ENCODE measurements at places on chromosomes 4 and X.

DNA sequence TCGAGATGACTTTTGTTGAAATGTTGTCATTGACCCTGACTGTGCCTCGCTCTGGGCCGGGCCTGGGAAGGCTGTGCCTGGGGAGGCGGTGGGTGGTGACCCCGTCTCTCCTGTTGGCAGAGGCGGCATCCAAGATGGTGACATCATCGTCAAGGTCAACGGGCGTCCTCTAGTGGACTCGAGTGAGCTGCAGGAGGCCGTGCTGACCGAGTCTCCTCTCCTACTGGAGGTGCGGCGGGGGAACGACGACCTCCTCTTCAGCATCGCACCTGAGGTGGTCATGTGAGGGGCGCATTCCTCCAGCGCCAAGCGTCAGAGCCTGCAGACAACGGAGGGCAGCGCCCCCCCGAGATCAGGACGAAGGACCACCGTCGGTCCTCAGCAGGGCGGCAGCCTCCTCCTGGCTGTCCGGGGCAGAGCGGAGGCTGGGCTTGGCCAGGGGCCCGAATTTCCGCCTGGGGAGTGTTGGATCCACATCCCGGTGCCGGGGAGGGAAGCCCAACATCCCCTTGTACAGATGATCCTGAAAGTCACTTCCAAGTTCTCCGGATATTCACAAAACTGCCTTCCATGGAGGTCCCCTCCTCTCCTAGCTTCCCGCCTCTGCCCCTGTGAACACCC, 36.4 kb downstream of the HTRA3 start:
- no peak for DNase-seq

DNA sequence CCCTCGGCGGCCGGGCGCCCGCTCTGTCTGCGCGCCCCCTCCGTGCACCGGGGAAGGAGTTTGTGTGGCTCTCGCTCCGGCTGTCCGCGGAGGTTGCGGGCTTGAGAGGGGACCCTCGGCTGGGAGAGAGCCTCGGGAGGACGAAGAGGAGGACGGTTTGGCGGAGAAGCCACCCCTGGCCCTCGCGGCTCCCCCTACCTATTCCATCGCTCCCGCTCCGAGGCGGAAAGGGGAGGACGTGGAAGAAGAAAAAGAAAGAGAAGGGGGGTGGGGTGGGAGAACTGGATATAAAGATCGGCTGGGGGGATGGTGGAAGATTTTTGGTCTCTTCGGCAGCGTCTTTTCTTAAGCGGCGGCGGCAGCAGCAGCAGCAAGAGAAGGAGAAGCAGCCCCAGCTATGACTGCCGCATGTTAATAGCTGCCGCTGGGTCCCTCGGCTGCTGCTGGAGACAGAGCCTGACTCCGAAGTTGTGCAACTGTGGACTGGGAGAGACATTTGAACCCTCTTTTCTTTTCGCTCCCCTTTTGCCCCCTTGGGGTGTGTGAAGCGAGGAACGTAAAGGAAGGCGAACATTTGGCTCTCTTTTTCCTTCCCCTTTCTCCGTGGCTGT, 895 bp downstream of the ADGRL3 start:
- DNase-seq, result peak; percentile 65

GRCh38 chrX:130071611-130072344, 38.5 kb downstream of the ELF4 start:
- DNase-seq, result no peak

- DNase-seq, result no peak
These were observed 62.2 kb downstream of the RELL1 start for GRCh38 chr4:37623940-37624339.

DNA sequence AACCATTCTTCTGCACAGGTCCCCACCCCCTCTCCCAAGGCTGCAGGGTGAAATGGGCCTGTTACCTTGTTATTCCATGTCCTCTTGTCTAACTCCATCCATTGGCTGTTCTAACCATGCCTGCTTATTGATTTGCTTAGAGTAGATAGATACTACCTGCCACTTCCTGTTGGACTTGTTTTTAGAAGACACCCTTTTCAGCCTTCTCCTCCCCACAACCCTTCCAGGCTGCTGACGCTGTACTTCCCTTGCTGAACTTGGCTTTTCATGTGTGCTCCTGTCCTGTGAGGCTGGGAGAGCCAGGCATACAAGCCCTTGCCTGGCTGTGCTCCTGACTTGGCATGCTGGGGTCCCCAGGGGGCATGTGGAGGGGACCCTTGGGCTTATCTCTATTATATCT, 81.9 kb downstream of the AASDH start:
- DNase-seq, result no peak

- DNase-seq, result no peak
These were observed 49.9 kb upstream of the XIAP start for GRCh38 chrX:123809854-123810375.

- no peak for DNase-seq
These were observed 141.1 kb upstream of the NDST3 start for GRCh38 chr4:117893207-117893606.

DNA sequence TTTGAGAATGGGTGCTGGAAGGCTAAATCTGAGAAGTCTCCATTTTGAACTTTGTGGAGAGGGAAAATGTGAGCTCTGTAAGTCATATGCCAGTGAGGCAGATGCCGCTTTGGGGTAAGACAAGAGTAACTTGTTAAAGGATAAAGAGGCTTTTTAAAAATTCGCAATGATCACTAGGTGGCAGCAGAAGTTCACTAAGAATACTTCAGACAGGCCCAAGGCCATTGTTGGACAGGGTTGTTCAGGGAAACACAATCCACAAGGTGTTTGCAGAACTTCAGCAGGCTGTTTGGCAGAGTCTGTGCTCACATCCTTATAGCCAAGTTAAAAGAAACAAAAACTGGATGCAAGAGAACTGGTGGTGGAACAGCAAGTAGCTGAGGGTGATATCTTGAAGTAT, 13.7 kb upstream of the PIGA start:
- DNase-seq, result peak; percentile 69

DNA sequence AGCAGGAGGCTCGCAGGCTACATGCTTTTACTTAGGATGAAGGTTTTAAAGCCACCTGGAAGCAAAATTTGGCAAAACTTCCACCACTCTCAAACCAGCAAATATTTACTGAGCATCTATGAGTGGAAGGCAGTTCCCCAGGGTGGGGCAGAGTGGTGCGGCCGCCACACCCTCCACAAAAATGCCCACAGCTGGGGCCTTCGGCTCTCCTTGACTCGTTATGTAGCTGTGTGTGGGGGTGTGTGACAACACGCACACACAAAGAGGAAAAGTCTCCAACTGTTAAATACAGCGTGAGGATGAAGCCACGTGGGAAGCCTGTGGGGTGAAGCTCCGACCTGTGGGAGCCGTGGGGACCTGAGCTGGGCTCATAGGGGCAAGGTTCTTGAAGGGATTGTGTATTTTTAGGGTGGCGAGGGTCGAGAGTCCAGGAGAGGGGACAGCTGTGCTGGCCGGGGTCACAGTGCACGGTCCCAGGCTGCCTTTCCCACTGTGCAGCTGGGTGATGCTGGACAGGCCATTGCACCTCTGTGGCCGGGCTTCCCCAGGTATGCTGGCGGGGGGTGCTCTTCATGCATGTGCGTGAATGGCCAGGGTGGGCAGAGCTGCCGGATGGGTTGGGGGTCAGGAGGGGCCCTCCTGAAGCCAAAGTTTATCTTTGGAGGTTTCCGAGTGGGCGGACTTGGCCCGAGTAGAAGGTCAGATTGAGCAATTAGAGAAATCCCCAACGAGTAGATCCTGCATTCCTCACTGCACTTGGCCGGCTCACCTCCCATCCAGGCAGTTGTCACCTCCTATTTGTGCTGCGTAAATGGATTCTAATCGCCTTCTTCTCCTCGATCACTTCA, 25.4 kb downstream of the SORCS2 start:
- DNase-seq, result no peak

GRCh38 chr4:186761393-186761792, 37.7 kb upstream of the FAT1 start:
- DNase-seq, result peak; percentile 35

- DNase-seq, result no peak
These were observed 279.0 kb upstream of the VCX3A start for GRCh38 chrX:6813836-6814370.

- no peak for DNase-seq
These were observed 77.2 kb upstream of the ADRA2C start for GRCh38 chr4:3689006-3689405.

GRCh38 chr4:123812066-123812390, 415.4 kb downstream of the SPRY1 start:
- no peak for DNase-seq

GRCh38 chr4:69894186-69894585, 34.2 kb upstream of the SULT1E1 start:
- no peak for DNase-seq

DNA sequence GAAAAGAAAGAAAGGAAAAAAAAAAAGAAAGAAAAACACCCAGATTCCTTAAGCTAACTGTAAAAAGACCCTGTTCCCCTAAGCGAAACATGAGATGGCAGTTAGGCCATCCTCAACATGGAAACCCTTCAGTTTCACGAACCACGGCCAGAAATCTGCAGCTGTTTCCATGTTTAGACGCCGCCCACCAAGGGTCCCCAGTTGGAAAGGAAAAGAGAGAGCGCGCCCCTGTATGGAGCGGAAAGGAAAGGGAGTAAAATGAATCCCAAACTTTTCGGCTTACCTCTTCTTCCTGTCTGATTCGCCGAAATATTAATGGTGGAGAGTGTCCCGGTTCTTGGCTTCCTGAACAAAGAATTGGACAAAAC, 38.3 kb downstream of the MGARP start:
- no peak for DNase-seq

DNA sequence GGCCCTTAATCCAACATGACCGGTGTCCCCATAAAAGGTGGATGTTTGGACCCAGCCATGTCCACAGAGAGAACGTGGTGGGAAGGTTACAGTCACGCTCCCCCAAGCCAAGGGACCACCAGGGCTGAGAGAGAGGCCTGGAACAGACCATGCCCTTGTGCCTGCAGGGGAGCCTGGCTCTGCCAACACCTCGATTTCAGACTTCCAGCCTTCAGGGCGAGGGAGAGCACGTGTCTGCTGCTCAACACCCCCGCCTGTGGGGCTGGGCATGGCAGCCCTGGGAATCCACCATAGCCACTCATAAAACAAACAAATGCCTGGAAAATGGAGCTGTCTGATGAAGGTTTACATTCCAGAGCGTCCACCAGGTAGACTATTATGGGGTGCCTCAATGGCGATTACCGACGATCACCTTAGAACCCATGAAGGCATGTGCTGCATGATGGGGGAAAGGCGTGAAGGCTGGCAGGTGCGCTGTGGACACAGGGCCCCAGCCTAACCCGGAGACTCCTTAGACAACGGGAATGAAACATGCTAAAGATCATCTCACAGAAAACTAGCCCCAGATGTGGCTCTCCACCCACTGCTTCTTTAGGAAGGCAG, 42.3 kb upstream of the HMX1 start:
- DNase-seq, result no peak

DNA sequence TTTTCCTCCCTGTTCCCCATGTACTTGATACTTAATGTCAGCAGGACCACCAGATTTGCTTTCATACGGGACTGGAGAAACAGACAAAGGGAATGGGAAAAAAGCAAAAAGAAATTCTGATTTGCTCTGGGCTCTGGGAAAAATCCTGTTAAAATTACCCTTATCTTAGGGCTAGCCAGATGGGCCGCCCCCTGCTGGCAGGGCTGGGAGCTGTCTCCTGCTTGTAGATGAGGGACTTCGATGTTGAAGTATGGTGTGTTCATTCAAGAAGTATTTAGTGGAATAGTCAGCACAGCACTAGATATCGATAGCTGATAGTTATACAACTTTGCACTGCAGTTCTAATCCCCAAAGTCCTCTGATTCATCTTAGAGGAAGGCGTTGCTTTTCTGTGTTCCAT, 45.8 kb downstream of the BCORL1 start:
- DNase-seq, result peak; percentile 4

DNA sequence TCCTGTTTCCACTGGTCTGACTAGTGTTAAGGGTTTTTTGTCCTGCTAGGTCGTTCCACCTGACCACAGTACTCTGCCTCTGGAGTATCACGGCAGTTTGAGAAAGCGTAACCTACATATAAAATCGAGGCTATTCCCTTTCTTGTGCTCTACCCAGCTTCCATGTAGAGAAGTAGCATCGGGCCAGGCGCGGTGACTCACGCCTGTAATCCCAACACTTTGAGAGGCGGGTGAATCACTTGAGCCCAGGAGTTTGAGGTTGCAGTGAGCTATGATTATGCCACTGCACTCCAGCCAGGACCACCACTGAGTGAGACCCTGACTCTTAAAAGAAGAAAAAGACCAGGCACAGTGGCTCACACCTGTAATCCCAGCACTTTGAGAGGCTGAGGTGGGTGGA, 7.5 kb downstream of the PPEF1 start:
- DNase-seq, result no peak

GRCh38 chr4:147518086-147518485, 37.2 kb downstream of the EDNRA start:
- DNase-seq, result no peak

DNA sequence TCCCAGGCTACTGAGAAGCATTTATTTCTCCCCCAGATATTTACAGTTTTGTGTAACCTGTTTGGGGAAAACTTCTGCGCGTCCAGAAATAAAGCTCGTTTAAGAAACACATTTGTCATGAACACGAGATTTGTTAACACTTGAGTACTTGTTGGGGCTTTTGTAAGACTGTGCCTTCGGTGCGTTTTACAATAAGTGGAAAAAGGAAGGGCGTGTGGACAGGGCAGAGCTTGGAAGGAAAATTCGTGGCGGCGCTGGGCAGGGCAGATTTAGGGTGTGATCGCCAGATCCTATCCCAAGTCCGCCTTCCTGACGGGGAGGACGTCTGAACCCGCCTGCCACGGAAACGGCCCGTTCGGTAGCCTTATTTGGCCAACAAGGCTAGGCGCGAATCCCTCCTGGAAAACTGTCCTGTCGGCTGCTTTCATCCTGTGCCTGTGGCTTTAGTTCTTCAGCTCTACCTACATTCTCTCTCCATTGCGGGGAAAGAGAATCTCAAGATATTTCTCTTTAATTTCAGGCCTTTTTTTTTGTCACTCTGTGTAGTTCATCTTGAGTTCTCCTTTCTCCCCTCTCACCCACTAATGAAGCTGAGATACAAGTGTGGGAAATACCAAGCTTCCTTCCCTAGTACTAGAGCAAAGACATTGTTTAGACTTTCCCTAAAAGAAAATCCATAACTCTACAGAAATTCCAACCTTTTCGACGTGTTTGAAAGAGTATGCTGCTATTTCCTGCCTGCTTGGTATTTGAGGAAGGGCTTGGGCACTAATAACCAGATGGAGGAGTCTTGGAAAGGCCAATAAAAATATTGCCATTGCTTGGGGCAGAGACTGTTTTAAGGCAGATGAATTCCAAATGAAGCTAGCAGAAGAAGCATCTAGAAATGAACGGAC, 982 bp downstream of the PDLIM5 start:
- DNase-seq, result peak; percentile 67

GRCh38 chr4:85717351-85717750, 242.4 kb downstream of the ARHGAP24 start:
- DNase-seq, result no peak

GRCh38 chr4:974668-975067, 1.3 kb upstream of the DGKQ start:
- DNase-seq, result no peak

GRCh38 chr4:40870150-40870549, 120.4 kb downstream of the NSUN7 start:
- no peak for DNase-seq

- no peak for DNase-seq
These were observed 52.8 kb downstream of the P2RY10 start for GRCh38 chrX:78997870-78998558.

GRCh38 chr4:119099227-119099810, 36.3 kb upstream of the MYOZ2 start:
- no peak for DNase-seq
